ENCODE measurements at places on chromosomes 13 and 19.

- DNase-seq: no peak
These were observed 8.0 kb upstream of the POU2F2 start for GRCh38 chr19:42140125-42140754.

DNA sequence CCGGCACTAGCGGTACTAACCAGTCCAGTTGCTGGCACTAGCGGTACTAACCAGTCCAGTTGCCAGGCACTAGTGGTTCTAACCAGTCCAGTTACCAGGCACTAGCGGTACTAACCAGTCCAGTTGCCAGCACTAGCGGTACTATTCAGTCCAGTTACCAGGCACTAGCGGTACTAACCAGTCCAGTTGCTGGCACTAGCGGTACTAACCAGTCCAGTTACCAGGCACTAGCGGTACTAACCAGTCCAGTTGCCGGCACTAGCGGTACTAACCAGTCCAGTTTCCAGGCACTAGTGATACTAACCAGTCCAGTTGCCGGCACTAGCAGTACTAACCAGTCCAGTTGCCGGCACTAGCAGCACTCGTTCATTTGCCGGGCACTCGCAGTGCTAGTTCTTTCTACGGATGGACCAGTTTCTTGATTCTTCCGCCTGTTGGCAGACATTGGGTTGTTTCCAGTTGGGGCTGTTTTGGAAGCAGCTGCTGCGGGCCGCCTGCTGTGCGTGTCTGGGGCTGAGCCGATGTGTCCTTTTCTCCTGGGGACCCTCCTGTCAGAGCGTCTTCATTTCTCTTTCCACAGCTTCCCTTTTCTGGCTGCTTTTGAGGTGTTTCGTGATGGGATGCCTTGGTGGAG, 123.4 kb upstream of the MCF2L start:
- DNase-seq: no peak

- no peak for DNase-seq
These were observed 17.8 kb upstream of the KLF2 start for GRCh38 chr19:16306728-16307402.

DNA sequence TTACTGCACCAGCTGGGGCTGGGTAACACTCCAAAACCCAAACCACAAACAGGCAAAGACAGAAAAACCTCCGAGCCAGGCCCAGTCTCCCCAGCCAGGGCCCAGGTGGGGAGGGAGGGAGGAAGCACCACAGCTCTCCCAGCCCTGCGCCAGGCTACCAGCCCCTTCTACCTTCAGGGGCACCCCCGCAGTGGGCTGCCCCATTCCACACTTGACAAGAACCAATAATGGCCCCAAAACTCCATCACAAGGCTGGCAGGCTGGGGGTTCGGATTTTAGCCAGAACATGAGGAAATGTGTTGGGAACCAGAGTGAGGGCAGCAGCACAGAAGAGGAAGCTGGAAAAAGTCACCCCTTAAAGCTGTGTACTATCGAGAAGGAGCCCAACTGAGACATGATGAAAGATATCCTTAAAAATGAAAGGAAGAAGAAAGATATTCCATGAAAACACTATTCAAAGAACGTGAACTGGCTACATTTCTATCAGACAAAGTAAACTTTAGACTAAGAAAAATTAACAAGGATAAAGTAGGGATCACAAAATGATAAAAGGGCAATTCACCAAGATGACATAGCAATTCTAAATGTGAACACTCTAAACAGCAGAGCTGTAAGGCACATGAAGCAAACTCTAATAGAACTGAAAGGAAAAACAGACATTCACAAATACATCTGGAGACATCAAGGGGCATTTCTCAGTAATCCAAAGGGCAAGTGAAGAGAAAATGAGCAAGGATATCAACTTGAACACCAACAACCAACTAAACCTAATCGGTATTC, 12.9 kb downstream of the TUBGCP3 start:
- DNase-seq: no peak

DNA sequence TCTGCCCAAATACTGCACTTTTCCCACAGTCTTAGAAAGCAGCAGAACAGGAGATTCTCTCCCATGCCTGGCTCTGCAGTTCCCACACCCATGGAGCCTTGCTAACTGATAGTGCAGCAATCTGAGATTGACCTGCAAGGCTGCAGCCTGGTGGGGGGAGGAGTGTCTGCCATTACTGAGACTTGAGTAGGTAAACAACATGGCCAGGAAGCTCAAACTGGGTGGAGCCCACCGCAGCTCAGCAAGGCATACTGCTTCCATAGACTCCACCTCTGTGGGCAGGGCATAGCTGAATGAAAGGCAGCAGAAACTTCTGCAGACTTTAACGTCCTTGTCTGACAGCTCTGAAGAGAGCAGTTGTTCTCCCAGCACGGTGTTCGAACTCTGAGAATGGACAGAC, 358.5 kb upstream of the PCDH9 start:
- no peak for DNase-seq

All from SW 1271 (cell line).